CD4-positive, alpha-beta T cell treated with Interleukin-15 for 1 hour (primary cell): ENCODE measurements at places on chromosomes 1 and 21.

GRCh38 chr1:59520827-59521418 is 224.0 kb downstream of the FGGY start:
- no peak for DNase-seq

DNA sequence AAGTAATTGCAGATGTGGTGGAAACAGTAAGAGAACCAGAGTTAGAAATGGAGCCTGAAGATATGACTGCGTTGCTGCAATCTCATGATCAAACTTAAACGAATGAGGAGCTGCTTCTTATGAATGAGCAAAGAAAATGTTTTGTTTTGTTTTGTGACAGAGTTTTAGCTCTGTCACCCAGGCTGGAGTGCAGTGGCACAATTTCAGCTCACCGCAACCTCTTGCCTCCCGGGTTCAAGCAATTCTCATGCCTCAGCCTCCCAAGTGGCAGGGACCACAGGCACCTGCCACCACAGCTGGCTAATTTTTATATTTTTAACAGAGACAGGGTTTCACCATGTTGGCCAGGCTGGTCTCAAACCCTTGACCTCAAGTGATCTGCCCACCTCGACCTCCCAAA is 53.3 kb upstream of the NFASC start:
- no peak for DNase-seq

GRCh38 chr1:233598891-233599541 is 14.9 kb upstream of the KCNK1 start:
- DNase-seq = no peak

- no peak for DNase-seq
Measured at GRCh38 chr1:19044471-19044870, 88.0 kb upstream of the IFFO2 start.

DNA sequence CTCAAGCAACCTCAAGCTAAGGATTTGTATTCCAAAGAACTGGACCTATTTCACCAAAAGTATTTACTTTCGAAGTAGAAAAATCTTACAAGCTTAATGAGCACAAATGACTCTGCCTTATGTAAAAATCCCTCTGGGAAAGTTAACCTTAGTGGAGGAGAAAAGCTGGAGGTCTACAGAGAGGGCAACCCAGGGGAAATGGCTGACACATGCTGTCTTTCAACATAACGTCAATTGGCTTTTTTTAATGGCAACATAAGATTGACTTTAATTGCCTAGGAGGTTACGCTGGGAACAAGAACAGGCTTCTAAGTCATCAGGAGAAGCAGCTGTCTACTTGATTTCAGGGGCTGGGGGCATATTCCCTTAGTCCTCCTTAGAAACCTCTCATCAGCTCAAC is 52.3 kb downstream of the UTP25 start:
- no peak for DNase-seq

DNA sequence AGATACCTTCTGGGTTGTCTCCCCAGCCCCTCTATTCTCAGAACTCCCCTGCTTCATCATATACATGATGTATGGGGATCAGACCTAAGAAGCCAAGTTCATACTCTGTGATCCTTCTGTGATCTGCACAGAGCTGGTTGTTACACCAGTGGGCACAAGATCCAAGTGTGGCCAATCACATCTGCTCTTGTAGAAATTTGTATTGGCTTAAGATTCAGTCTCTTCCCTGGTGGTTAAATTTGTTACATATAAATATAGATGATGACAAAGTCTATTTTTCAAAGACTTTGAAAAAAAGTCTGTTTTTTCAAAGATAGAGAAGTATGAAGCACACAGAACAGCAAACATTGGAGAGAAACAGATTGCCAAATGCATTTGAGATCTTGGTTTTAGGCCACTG is 135.8 kb upstream of the FGGY start:
- no peak for DNase-seq

DNA sequence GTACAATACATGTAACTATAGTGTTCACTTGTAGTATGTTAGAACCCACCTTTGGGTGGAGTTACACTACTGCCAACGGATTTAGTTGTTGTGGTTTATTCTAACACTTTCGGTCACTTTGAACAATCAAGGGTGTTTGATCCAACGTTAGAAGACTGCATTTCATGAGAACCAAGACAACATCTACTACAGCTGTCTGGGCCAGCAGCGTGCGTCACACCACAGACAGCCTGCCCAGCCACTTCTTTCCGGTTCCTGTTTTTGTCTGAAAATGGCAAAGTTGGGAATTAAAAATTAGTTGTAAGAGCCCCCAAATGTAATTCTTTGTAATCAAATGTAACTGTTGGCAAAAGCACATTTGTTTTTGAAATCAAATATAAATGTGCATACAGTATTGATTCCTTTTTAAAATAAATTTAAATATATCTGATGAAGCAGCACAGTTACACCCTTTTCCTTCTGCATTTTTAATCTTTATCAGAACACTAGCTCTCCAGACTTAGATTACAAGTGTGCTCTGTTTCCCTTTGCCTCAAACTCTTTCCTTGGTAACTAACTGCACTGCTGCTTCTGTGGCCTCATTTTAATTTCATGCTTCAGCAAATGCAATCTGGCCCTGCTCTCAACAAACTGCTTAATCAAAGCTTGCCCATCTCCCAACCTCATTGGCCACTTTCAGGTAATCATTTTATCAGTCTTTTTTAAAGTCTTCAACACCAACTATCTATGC is 86.6 kb upstream of the DPH5 start:
- DNase-seq = peak; percentile 93
